ENCODE measurements at places on chromosomes 6 and 20.

- no peak for DNase-seq
Observed at GRCh38 chr6:55969526-55969925, 94.1 kb upstream of the BMP5 start.

DNA sequence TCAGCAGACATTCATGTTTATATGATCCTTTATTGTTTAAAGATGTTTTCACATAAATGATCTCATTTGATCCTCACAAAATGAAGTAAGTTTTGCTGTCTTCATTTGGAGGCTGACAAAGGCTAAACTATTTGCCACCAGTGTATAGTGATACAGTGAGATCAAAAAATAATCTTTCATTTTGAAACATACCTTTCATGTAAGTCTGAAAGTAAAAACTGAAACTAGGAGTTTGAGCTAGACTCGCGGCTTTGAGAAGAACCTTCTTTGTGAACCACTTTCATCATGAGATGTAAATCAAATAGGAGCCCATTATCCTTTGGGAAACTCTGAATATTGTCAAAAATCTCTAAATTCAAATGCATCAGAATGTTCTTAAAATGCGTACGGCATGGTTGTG lies 40.3 kb upstream of the SPTLC3 start:
- no peak for DNase-seq

- DNase-seq = no peak
Observed at GRCh38 chr6:137416376-137417109, 77.7 kb downstream of the OLIG3 start.

GRCh38 chr20:49812507-49813304 lies at the start of gene SLC9A8:
SLC9A8 (plus strand) TSS chr20:49812828; CDS start chr20:49812923, 95 bp downstream.
- DNase-seq = peak; percentile 92

DNA sequence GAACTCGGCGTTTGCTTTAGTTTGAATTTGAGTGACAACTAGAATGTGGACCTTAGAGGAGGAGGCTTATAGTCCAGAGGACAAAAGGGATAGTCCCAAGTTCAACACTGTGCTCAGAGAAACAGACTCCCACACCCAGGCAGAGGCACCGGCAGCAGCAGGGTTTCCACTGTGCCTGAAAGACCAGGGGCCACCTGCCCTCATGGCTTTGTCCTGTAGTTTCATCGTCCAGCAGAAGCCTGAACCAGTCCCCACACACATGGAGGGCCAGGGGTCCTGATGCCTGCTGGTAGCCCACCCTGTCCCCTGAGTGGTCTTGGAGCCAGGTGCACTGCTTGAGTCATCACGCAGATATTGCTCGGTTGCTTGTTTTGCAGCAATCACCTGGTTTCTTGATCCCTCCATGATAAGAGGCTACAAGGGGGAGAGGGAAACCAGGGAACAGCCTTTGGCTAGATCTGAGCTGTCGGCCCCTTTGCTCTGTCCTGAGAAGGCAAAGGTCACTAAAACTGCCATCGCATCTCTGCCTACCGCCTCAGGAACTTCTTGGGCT lies 7.2 kb upstream of the ACSS1 start:
- DNase-seq = no peak

DNA sequence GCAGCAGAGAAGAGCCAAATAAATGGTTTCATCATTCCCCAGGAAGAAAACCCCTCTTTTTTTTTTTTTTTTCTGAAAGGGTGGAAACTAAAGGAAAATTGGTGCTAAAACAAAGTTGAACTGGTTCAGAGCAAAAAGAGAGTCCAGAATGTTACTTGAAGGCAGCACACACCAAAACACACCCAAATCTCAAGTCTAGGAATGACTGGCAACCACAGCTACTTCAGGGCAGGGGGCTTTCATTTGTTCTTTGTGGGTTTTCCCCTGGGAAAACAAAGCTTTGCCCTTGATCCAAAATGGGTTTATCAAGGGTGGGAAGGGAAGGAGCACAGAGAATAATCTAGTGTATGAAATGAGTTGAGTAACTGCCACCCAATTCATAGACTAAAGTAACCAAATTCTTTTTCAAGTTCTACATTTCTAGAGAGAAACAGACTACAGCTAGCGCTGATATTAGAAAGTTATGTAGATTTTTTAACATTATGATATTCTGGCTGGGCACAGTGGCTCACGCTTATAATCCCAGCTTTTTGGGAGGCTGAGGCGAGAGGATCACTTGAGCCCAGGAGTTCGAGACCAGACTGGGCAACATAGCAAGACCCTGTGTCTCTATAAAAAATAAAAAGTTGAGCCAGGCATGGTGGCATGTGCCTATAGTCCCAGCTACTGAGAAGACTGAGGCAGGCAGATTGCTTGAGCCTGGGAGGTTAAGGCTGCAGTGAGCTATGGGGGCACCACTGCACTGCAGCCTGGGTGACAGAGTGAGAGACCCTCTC lies 119.8 kb downstream of the NFATC2 start:
- DNase-seq = no peak

DNA sequence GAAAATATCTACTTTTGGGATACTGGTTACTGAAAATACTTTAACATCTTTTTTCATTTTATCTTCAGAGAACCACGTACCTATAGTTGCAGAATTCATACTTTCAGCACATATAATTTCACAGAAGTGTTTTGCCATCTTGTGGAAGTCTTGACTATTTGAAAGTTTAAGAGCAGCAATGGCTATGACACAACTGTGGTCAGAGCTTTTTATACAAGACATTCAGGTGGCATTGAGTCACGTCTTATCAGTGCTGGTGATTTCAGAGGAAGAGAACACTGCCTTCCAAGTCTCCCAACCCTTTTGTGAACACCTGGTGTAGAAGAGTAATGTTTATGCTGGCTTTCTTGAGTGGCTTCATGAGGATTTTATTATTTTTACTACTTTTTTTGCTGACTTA lies 171.6 kb downstream of the ARID1B start:
- no peak for DNase-seq

DNA sequence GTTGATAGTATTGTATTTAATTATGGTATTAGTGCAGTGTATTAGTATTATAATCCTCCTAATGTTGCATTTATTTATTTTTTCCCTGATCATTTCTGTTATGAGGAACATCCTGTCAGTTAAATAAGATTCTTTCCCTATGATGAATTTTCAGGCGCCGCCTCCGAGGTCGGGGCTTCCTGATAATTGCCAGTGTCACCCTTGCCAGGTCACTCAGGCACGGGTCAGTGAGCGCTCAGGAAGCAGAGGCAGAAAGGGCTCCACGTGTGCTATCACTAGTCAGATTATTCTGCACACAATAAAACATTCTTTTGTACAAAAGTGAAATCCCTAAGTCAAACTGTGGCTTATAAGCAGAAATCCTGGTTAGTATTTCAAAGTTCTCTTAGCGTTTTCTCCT lies 64.8 kb downstream of the TSHZ2 start:
- no peak for DNase-seq

GRCh38 chr6:149266659-149267058 lies 50.9 kb upstream of the TAB2 start:
- no peak for DNase-seq

DNA sequence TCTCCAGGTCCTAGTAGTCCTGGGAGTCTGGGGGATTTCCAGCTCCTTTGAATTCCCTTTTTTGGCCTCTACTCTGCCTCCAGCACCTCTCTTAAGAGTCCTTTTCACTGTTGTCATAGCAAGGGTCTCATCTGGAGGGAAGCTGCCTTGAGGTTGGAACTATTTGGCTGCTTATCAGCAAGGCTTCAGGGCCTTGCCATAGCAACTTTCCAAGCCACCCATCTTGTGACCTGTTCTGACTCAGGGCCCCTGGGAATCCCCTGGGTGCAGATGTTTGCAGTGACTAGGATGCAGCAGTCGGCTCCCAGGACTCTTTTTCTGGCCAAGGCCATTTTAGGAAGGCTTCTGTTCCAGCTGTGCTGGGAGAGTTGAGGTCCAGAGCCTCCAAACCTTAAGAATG lies 12.4 kb downstream of the PKIG start:
- DNase-seq = no peak

DNA sequence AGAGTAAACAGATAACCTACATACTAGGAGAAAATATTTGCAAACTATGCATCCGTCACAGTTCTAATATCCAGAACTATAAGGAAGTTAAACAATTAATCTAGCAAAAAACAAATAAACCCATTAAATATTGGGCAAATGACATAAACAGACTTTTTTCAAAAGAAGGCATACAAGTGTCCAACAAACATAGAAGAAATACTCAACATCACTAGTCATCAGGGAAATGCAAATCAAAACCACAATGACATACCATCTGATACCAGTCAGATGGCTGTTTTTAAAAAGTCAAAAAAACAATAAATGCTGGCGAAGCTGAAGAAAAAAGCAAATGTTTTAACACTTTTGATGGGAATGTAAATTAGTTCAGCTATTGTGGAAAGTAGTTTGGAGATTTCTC lies 1117.7 kb upstream of the MAP3K7 start:
- no peak for DNase-seq

DNA sequence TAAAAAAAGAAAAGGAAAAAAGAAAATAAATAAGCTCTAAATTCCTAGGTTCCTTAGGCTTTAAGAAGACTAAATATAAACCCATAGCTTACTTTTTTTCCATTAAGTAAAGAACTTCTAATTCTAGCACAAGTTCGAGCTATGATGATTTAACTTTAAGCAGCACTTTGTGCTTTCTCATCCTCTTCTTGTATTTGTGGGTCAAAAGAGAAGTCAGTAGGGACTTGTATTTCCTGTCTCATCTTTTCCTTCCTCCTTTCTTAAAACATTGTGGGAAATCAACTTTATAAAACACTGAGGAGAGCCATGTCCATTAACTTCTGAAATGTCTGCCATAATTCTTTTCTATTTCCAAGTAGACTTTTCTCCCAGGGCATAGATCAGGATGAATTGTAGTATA lies 637.7 kb upstream of the CITED2 start:
- no peak for DNase-seq

DNA sequence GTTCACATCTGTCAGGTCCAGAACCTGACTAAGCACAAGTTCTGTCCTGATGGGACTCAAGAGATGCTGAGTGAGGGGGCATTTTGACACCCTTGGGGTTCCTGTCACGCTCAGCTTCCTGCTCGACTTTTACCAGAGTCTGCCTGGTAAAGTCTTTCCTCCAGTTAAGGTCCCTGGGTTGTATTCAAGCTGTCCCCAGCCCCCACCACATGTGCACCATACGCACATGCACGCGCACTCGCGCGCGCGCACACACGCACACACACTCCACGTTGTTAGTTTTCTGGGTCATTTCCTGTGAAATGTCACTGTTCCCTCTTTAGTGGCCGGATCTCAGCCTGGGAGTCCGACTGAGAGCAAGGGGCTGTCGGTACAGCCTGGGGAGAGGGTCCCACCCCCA lies 166.1 kb downstream of the GMPR start:
- DNase-seq = no peak

- no peak for DNase-seq
Observed at GRCh38 chr6:149472241-149472640, 12.6 kb downstream of the ZC3H12D start.

GRCh38 chr6:100260584-100260983 lies 204.1 kb downstream of the SIM1 start:
- DNase-seq = no peak

GRCh38 chr6:150202404-150202803 lies 59.6 kb downstream of the PPP1R14C start:
- DNase-seq = no peak

GRCh38 chr20:37329481-37330165 lies 16.3 kb upstream of the SRC start:
- no peak for DNase-seq

DNA sequence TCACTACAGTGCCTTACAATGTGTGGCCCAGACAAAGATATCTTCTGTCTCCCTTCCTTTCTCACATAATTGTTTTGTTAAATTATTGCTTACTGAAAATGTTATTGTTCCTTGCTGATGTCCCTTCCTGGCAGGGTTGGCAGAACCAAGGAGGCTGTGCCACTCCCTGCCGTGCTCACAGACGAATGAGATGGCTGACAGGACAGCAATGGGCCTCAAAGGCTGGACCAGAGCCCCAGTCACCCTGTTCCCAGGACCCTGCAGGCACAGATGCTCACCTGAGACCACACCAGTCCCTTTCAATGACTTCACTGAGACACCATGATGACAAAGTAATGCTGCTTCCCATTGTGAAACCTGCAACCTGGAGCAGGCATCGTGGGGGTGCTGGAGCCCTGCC lies 375.1 kb downstream of the HACE1 start:
- no peak for DNase-seq

GRCh38 chr6:1482381-1483166 lies 93.2 kb downstream of the FOXF2 start:
- DNase-seq = no peak

- no peak for DNase-seq
Observed at GRCh38 chr6:87705070-87705691, 3.1 kb upstream of the AKIRIN2 start.

- no peak for DNase-seq
Observed at GRCh38 chr6:3181105-3181504, 23.8 kb upstream of the TUBB2A start.

DNA sequence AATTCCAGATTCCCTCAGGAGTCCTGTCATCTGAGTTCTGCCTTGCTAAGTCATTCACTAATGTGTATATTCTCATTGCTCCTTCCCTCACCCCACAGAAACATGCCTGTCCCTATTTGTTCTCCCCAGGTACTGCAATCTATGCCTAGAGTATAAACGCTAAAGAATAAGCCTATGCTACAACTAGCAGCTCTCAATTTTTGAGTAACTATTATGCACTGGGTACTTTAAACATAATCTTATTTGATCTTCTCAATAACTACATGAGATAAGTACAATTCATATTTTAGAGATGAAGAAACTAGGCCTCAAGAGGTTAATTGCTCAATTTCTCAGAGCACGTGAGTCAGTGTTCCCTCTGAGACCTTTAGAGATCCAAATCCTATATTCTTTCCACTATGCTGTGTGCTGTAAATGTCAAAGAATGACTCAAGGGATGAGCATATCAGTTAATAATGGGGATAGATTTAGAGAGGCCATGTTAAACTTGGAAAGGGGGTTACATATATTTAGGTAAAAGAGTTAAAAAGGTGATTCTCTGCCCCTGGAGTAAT lies 423.8 kb upstream of the ADGRB3 start:
- no peak for DNase-seq

DNA sequence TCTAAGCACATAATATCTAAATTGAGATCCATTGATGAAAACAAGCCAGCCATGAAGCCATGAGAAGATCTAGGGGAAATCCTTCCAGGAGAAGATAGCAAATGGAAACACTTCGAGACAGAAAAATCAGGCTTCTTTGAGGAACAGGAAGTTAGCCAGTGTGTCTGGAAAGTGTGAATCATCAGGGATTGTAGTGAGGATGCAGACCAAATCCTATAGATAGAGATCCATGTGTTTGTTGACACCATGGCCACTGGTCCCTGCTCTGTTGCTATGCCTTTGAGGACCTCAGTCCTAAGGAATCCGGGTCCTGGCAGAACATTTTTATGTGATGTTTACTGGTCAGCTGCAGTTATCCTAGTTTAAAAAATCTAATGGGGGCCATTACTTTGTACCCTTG lies 6.6 kb upstream of the ELOVL2 start:
- no peak for DNase-seq

DNA sequence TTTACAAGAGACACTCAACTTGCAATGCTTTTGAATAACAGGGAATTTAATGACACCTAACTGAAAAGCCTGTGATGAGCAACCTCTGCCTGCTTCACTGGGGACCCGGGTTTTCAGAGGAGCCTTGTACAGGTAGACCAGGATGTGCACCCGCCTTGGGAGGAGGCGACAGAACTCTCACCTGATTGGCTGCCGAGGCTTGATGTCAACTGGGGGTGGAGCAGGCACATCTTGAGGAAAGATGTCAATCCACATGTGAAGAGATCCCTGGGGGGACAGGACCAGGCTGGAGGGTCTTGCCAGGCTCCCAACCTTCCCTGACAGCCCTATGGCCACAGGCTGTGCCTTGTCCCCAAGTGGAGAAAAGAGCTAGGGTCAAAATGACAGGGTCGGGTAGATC lies 19.8 kb downstream of the ERGIC3 start:
- DNase-seq = no peak

- DNase-seq = no peak
Observed at GRCh38 chr6:163048345-163048744, 320.6 kb downstream of the PACRG start.
